ENCODE measurements at places on chromosomes 11 and 22.

DNA sequence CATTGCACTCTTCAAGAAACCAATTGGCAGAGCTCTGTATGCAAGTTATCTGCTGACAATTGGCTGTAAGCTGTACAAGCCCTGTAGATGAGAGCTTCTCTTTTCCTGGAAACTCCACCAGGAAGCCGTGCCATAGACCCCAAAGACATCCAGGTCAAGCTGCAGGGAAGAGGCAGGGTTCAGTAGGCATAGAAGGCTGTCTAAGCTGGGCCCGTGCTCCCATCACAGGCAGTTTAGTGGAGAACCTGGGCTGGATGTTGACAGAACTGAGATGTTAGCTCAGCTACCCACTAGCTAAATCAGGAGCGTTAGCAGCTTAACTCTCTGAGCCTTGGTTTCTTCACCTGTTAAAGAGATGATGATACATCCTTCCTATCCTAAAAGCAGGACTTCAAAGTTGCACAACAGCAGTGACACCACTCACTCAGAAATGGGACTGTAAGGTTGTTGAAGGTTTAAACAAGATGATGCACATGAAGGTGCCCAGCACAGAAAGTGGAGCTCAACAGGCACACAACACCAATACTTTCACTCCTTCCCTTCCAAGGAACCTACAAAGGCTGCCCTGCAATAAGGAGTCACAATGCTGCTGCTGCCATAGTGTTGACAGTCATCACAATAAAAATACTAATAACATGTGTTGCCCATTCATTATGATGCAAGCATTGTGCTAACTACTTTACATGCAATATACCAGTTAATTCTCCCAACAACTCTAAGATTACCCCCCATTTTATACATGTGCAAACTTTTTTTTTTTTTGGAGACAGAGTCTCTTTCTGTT is 115.4 kb downstream of the ZBTB16 start:
- DNase-seq: no peak

- DNase-seq: no peak
Observed at GRCh38 chr11:120501440-120501839, 10.1 kb upstream of the GRIK4 start.

DNA sequence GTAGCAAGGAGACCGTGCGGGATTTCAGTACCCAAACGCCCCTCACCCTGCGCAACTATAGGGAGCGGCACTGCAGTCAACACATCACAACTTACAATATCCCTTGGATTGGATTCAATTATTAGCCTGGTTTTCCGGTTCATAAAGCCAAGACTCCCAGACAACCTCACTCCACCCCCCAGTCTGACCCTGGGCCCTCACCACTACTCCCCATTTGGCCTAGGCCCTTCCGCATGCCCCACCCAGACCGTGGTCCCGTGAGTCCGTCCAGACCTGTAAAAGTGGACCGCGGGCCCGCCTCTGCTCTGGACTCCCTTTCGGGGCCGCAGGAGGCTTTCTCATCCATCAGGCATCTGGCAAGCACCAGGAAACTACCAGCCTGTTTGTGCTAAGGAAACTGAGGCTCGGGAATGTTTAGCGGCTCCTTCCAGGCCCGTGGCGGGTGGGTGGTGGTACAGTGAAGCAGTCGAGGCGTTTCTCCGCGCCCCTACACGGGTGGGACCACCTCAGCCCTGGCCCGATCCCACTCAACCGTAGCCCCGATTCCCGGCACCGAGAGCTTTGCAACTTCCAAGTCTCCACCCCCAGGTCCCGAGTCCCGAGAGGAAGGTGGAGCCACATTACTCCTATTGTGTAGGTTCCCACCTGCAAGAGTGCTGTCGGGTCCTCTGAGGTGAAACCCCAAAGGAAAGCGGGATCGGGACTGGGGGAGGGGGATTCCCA is 679 bp upstream of the DPP3 start:
- DNase-seq: no peak

DNA sequence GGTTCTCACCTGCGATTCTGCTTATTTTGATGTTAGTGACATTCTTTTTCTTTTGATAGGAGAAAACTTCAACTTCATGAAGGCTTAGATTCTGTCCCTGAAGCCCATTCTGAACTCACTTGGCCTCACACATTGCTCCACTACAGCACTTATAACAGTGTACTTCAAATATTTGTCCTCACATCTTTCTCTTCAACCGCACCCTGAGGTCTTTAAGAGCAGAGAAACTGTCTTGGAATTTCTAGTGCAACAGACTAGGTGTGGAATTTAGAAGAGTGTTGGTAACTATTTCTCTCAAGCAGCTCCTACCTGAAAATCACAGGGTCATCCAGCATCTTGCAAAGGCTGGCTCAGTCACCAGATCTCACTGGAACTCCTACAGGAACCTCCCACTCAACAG is 7.8 kb downstream of the MRGPRX3 start:
- no peak for DNase-seq

DNA sequence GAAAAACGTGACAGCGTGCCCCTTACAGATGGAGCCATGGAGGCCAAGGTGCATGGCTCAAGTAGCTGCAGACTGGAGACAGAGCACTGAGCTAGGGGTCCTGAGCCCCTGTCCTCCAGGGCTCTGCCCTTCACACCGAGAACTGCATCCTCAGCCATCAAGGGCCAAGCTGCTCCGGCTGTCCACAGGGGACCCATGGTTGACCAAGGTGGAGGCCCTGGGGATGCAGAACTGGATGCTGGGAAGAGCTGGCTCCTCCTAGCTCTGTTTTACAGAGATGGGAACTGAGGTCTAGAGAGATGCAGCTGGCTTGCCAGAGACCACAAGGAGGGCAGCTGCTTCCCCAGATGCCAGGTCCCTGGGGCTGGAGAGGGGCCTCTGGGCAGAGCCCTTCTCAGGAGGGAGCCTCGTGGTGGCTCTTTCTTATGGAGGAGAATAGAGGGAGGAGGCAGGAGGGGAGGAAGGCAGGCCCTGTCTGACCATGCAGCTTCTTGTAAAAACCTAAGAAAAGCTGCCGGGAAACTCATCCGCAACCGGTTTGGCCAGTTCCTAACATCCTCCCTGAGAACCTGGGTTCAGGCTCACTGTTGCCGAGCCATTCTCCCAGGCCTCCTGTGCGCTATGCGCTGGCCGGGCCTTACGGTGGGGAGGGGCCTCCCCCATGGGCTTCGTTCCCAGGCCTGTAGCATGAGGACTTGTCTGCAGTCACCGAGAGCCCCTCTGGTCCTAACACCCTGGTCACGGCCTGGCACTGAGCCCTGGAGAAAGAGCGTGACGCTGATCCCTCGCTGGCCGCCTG is 80.6 kb downstream of the WNT7B start:
- no peak for DNase-seq
